ENCODE measurements at places on chromosomes 12 and 14.

- no peak for DNase-seq
These were observed 154.0 kb downstream of the SOX5 start for GRCh38 chr12:23795494-23795893.

GRCh38 chr12:50215033-50215432, 47.9 kb upstream of the CERS5 start:
- no peak for DNase-seq

DNA sequence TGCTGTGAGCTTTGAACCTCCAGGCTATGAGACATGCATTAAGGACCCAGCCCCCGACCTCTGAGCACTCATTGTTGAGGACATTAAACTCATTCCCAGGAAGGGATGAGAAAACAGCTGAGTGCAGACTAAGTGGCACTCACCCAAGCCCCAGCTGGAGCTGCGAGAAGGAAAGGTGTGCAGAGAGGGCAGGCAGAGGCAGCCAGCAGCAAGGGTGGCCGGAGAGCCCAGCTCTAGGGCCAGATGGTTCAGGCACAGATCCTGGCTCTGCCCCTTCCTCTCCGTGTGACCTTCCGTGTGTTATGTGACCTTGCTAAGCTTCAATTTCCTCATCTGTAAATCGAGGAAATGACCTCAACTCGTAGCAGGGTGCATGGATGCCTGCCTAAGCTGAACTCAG, 3.7 kb downstream of the TSPAN11 start:
- DNase-seq = no peak

- no peak for DNase-seq
These were observed 28.2 kb downstream of the P2RX4 start for GRCh38 chr12:121238086-121238485.

GRCh38 chr12:93990832-93991803, 157.3 kb upstream of the PLXNC1 start:
- no peak for DNase-seq

- no peak for DNase-seq
These were observed 85.4 kb upstream of the DYNC1H1 start for GRCh38 chr14:101878822-101879528.

GRCh38 chr14:36194663-36195062, 18.1 kb upstream of the PTCSC3 start:
- DNase-seq = no peak

GRCh38 chr12:28583701-28584261, 393.5 kb downstream of the CCDC91 start:
- no peak for DNase-seq
